ENCODE measurements at places on chromosomes 7 and 10.
A peak's percentile ranks its signal among the peaks of the same experiment; 100 is the strongest.

DNA sequence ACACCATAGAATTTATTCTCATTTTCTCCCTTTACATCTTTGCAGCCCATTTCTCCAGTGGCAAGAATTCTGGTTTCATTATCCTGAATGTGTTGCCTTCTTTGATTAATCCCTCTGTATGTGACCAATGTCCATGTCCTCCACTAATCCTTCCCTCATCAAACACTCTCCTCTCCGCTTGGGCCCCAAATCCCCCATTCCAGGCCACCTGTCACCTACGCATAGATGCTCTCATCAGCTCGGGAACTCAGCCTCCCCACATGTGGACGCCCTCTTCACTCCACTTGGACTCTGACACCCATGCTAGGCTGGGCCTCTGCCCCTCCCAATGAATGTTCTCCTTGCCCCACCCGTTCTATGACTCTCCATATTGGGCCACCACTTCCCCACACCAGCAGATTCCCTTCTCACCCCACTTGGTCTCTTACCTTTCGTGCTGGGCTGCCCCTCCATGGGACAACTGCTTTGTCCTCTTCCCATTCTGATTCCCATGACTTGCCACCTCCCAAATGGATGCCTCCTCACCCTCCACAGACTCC lies 18.7 kb upstream of the RBM20 start:
- no peak for DNase-seq

DNA sequence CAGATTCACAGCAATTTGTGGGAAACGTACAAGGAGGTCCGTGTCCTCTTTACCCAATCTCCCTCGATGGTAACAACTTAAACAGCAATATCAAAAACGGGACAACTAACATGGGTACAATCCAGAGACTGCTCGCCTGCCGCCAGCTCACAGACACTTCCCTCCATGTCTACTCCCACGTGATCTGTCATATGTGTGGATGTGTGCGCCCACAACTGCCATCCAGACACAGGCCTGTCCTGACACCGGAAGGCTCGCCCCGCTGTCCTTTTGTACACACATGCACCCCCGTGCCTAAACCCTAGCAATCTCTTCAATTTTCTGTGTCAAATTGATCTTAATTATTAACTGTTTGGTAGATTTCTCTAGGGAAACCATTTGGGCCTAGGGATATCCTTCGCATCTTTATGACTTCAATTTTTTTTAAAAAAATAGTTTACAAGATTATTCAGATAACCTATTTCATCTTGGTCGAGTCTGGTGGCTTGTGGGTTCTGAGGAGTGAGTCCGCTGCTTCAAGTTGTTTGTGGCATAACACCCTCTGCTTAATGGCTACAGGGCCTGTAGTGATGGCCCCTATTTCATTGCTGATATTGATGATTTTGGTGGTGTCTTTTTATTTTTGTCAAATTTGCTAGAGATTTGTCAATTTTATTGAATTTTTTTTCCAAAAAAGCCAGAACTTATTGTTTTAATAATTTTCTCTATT lies 260.6 kb downstream of the MAD1L1 start:
- DNase-seq = no peak

- DNase-seq = no peak
These were observed 149.1 kb upstream of the ADO start for GRCh38 chr10:62655337-62655994.

- no peak for DNase-seq
These were observed 181.8 kb upstream of the MBL2 start for GRCh38 chr10:52954407-52954806.

DNA sequence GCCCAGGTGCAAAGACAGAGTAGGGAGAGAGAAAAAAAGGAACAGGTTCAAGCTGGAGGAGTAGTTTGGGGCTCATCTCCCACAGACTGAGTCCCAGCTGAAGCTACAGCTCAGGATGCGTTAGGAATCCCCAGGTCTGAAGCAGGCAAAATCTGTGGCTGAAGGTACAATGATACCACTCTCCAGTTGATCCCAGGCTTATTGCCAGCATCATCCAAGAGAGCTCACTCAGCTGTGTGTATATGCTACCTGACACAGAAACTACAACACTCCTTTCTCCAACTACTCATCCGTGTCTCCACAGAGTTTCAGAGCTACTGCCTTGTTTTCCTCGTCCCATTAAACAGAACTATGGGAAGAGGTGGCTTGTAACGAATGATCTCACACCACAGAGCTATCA lies 851.3 kb downstream of the GRID1 start:
- no peak for DNase-seq

DNA sequence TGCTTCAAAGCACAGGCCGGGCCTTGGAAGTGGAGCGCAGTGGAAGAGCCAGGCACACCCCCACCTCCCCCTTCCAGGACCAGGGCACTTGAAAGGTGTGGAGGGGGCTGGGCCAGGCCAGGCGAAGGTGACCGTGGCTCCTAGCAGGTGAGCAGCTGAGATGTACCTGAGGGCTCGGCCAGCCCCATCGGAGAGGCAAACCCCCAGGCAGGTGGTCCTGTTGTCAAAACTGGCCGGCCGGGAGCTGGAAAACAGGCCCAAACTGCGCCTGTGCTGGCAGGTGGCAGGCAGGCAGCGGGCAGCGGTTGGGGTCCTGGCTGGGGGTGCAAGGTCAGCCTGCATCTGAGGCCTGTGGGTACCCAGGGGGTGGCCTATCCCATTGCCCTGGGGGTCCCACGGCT lies 96.4 kb upstream of the DNAAF5 start:
- DNase-seq = no peak

- DNase-seq = no peak
These were observed 44.5 kb upstream of the MNX1 start for GRCh38 chr7:157054927-157055326.

DNA sequence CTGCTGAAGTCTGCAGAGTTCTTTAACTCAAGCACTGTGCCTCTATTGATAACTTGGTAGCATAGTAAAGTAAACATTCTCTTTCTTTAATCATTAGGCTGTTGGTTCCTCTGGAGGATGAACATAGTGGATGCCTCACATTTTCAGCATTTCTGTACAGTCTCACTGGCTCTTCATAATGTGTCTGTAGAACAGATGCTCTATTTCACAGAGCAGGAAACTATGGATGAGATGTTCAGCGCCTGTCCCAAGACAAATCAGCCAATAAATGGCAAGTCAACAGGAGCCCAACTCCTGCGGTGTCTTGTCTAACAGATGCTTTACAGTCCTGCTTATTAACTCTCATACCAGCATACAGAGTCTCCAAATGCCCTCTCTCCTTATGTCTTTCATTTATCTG lies 36.5 kb downstream of the NRBF2 start:
- no peak for DNase-seq

- DNase-seq = no peak
These were observed 10.0 kb upstream of the DUSP5 start for GRCh38 chr10:110487411-110488331.

DNA sequence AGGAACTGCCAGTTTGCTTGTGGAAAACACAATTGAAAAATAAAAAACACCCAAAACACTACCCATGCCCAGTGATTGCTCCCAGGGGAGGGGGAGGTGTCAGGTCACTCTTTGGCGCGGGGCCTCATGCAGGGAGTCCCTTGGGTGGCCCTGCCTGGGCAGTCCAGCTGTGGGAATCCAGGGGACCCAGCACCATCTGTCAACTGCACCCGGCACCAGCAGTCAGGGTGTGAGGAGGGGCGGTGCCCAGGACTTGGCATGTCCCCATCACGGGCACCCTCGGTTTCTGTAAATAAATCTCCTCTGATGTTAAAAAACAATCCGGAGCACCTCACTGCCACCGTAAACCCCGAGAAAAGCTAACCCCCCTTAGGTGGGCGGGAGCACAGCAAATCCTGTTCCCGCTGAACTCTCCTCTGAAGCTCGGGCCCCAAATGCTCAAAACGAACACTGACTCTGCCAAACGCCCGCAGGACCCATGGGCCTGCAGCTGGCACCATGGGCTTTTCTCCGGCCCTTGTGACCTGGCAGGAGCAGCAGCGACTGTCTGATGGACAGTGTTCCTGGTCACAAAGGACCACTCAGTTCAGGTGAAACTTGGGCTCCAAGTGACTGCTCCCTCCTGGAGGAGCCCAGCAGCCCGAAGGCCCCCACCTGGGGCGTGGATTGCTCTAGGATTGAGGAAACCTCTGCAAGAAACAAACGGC lies 18.5 kb upstream of the EN2 start:
- no peak for DNase-seq

GRCh38 chr7:138542183-138542582 lies 82.1 kb downstream of the TRIM24 start:
- DNase-seq = no peak

- no peak for DNase-seq
These were observed 41.9 kb upstream of the TPST1 start for GRCh38 chr7:66163186-66163610.

DNA sequence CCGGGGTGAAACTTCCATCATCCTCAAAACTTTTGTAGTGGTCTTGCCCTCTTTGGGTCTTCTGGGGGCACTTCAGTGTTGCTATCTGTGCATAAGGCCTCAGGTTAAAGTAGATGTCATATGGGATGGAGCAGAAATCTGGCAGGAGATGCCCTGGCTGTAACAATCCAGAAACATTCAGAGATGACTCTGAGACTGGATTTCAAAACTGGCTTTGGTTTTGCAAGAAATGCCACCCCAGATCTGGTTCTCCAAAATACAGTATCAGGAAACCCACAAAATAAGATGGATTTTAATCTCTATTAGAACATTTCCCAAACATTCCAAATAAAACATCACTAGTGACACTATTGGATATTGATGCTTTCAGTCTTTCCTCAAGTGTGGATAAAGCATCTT lies 191.5 kb downstream of the REEP3 start:
- no peak for DNase-seq

- no peak for DNase-seq
These were observed 81.0 kb downstream of the SAMD9 start for GRCh38 chr7:93036807-93037206.

DNA sequence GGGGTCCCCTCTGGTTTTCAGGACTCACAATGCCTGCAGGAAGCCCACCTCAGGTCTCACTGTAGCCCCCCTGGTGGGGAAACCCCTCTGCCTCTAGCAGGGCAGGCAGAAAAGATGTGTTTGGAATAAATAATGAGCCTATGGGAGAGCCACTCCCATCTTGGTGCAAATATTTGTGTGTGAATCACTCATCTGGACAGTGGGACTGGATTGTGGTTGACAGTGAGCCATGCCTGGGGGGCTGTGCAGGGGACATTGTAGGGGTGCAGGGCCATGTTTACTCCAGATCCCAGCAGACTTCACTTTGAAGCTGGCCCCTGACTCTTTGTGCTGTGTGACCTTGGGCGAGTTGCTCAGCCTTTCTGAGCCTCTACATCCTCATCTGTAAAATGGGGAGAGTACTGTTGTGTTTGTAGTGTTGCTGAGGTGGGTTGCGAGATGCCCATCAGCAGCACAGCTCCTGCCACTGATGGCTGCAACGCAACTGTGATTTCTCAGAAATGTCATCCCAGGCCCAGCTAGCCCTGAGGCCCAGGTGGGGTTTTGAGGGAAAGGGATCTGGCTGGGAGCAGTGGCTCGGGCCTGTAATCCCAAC lies 20.7 kb downstream of the GTF2IRD1 start:
- DNase-seq = no peak

DNA sequence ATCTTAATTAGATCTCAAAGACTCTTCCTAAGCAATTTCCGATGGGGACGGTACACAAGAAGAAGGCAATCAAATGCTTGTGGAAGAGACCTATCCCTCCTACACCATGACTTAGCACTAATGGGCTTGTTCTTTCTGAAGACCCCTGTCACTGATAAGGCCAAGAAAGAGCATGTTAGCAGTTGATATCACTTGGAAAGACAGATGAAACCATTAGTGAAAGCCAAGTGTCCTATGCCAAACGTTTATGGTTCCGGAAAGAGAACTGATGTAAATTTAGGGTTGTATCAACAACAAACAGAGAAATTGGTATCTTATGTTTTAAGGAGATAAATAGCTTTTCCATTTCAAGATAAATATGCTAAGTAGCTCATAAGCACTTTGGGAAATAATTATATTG lies 6.5 kb downstream of the UROS start:
- no peak for DNase-seq

- peak; percentile 89 for DNase-seq
These were observed 32.8 kb downstream of the NOD1 start for GRCh38 chr7:30445770-30446169.

- no peak for DNase-seq
These were observed 4.9 kb upstream of the FOXP2 start for GRCh38 chr7:114409750-114410149.

DNA sequence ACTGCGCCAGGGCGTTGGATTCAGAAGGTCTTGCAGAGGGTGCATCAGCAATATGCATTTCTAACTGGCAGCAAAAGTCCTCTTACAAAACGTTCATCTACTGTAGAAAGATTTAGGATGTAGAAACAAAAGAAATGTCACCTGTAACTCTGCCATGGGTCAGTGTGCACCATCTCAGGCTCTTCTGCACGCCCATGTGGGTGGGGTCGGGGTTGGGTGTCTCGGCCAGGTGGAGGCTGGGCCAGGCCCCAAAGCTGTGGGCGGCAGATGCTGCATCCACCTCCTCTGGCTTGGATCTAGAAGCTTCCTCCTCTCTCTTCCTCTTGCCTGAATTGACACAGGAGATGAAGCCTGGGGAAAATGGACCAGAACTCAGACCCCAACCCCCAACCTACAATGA lies 111.3 kb upstream of the PPP2R2D start:
- no peak for DNase-seq

DNA sequence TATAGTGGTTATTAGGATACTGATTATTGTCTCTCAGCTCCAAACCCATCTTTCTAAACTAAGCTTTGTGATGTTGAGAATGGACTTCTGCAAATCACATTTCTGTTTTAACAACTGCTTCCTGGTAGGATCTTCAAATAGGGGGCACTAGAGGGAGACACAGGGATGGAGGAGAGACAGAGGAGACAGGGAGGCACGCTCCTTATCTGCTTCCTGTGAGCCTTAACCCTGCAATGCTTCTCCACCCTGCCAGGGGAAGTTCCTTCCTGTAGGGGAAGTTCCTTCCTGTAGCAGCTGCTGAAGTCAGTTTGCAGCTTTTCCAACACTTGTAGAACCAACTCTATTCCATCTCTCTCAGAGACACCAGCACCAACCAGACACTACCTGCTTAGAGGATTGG lies 847.2 kb downstream of the CCSER2 start:
- no peak for DNase-seq

DNA sequence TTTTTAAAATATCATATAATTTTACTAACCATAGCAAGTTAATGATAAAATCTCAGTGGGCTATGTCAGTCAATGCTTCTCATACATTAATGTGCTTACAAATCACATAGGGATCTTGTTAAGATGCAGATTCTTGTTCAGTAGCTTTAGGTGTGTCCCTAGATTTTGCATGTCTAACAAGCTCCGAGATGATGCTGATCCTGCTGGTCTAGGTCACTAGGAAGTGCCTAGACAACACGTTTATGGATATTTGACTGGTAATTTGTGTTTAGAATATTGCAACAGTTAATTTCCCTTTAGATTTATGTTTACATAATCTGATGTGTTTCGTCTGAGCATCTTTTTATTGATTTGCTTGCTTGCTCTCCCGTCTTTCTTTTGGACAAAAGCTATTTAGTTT lies 12.7 kb downstream of the AHR start:
- no peak for DNase-seq

Measured in suppressor macrophage treated with lipopolysaccharide for 1 hour (primary cell).